ENCODE measurements at places on chromosomes 12 and 14.

DNA sequence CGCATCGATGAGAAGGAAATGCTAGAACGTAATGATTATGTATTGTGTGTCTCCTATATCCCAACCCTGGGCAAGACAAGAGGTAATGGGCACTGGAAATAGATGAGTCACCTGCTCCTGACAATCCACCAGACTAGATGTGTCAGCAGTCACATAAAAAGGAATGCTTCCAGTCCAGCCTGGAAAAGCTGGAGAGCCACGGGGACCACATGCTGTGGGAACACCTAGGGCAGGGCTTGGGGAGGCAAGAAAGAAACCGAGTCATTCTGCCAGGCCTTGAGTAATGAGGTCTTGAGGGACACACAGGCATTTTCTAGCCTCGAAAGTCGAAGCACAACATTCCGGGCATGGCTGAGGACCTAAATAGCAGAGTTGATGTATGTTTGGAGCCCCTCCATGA is 716.7 kb upstream of the TMEM132C start:
- no peak for DNase-seq

DNA sequence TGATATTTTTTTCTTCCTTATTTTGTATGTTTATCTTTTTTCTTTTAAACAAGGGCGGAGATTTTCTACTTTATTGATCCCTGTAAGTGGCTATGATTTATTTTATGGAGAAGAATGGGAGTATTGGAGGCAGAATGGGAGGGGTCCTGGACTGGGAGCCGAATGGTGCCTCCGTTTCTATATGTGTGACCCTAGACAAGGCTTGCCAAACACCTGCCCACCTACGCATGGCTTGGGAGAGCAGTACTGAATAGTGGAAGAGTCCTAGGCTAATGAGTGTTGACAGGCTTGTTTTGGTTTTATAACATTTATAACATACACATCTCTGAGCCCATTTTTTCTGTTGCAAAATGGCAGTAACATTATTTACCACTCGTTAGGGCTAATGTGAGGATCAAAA is 29.0 kb downstream of the STK38L start:
- no peak for DNase-seq

DNA sequence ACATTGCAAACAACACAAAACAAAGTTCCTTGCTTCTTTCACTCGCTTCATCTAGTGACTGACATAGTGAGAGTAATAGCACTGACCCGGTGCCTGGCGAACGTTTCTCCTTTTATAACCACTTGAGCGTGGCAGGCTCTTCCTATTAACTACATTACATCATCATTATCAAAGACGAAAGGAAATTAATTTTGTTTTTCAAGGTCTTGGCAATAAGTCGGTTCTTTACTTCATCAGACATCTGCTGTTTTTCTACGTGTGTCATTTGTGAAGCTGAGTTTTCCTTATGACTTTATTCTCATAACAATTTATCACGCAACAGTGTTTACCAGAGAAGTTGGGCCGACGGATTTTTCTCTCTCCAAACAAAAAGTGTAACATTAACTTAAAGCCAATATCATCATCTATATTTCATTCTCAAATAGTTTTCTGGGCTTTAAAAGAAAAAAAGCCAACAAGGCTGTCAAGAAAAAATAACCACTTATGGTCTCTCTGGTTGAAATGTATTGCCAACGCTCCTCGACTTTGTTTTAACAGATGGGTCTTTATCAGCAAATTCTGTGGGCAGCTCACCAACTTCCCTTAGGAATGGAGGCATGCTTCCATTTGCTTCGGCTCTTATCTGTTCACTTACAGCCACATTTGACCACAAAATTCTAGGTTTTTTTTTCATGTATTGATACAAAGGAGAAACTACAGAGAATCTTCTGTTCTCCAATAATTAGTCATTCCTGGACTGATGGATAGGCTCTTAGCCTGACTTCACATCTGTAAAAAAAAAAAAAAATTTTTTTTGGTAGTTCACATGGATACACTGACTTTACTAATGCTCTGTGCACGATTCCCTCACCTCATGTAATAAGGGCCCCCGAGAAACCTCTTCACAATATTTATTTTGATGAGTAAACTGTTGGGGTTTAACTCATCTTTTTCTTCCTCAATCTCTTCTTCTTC is 97.1 kb upstream of the CDKN3 start:
- DNase-seq = no peak

- DNase-seq = no peak
Observed at GRCh38 chr12:3418609-3419390, 72.2 kb upstream of the PRMT8 start.

GRCh38 chr12:19151298-19151697 is 21.8 kb downstream of the PLEKHA5 start:
- no peak for DNase-seq

- no peak for DNase-seq
Observed at GRCh38 chr12:89454080-89454848, 70.3 kb downstream of the GALNT4 start.

GRCh38 chr12:59027199-59027598 is 106.9 kb upstream of the LRIG3 start:
- no peak for DNase-seq
